Stimulated activated CD8-positive, alpha-beta memory T cell treated with anti-CD3 and anti-CD28 coated beads, Interleukin-12 subunit alpha, Interleukin-12 subunit beta, amount 100 ng/mL, for 4 hours (primary cell): ENCODE measurements at places on chromosomes 12 and 14.

DNA sequence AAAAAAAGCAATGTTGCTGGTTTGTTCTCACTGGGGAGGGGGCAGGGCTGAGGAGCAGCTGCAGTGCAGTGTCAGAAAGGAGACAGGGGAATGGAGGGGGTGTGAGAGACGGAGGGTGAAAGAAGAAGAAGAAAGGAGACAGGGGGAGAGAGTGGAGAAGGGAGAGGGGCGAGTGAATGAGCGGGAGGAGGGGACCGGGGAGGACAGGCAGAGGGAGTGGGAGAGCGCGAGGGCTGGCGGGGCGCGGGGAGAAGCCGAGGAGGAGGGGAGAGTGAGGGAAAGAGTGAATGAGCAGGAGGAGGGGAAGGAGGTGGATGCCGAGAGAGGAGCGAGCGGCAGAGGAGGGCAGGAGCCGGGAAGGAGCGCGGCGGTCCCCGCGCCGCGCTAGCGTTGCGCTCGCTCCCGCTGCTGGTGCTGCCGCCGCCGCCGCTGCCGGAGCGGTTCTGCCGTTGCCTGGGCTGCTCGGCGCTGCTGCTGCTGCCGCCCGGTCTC is at the start of gene NOVA1:
Gene NOVA1, minus strand, starts transcription at position 445 of the 492 bp plus-strand sequence. CDS start 597 bp downstream, outside the sequence.
- no peak for DNase-seq

GRCh38 chr14:103560691-103561090 is 1.8 kb downstream of the BAG5 start:
- DNase-seq = no peak

DNA sequence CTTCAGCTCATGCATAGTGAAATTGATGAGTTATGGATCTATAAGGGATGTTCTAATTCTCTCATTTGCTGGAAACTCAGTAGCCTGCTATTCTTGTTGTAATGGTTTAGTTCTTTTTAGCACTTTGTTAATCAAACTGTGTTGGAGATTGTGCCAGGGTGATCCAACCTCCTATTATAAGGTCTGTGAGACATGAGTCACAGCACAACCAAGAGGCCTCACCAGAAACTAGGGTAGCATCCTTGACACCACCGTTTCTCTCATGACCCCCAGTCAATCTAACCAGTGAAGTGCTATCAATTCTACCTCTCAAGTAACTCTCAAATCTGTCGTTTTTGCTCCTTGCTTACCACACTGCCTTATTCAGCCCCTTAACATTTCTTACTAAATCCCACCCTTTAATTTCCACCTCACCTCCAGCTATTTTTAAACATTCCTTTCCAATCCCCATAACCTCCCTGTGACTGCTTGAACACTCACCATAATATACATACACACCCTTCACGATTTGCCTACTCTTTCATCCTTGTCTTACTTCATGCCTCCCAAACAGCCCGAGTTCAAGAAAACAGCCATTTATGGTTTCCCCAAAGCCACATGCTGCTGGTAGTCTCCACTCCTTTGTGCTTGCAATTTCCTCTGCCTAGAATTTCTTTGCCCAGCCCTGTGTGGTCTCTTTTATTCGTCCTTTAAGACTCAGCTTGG is 53.9 kb upstream of the NUDT4 start:
- DNase-seq = no peak

- no peak for DNase-seq
These were observed 92.2 kb downstream of the GALNT9 start for GRCh38 chr12:132236930-132237771.

DNA sequence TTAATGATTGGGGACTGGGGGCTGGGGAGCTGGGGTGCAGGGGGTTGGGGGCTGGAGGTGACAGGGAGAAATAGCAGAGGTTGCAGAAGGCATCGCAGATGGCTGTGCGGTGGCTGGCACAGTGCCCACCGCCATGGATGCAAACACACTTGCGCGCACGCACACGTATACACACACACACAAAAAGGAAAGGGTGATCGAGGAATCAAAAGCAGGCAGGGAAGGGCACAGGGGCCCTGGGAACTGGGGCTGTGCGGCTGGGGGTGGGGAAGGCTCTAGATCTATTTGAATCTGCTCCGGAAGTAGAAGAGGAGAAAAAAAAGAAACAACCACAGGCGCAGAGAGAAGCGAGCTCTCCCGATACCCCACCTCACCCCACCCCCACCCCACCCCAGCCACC is 39.4 kb downstream of the ZFHX2 start:
- no peak for DNase-seq

DNA sequence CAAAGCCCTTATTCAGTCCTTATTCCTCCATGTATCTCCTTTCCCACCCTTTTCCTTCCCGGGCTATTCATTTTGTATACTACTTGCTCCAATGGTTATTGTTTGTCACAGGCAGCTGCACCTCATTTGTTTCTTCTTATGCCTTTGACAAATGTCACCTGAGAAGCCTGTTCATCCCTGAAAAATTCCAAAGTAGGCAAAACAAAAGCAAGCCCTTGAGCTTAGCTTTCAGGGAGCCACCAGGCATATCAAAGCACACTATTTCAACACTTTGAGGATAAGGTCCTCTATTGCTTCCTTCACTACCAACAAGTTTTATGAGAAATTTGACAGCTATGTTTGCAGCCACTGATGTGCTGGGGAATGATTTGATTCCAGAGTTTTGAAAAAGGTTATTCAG is 738.7 kb upstream of the LMO3 start:
- DNase-seq = no peak

DNA sequence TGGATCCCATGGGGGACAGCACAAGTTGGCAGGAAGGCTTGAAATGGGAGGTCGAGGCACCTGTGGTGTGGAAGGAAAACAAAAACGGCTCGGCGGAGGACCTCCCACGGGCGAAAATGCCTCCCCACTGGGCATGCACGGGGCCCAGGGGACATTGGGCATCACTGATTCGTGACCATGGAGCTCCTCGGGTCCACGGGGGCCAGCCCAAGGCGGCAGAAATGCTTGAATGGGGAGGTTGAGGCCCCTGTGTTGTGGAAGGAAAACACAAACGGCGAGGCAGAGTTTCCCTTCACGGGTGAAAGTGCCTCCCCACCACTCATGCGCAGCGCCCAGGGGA is 376.0 kb downstream of the ALG10 start:
- DNase-seq = no peak

GRCh38 chr12:48142818-48143674 is 14.3 kb downstream of the ASB8 start:
- no peak for DNase-seq

DNA sequence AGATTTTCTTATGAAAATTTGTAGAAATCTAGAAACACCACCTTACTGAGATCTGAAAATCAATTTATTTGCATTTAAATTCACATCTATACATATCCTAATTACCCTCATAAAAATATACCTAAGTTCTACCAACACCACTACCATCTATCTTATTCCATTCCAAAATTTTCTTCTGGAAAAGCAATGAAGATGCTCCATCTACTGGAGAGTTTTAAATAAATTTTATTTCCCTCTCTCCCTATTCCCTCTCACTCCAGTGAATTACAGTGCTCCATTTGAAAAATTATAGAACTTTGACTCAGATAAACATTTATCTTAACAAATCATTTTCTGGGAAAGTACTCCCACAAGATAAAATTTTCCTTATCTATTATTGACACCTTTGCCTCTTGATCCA is 2.3 kb upstream of the C14orf39 start:
- no peak for DNase-seq

- no peak for DNase-seq
These were observed 414.9 kb downstream of the APAF1 start for GRCh38 chr12:99059824-99060511.

DNA sequence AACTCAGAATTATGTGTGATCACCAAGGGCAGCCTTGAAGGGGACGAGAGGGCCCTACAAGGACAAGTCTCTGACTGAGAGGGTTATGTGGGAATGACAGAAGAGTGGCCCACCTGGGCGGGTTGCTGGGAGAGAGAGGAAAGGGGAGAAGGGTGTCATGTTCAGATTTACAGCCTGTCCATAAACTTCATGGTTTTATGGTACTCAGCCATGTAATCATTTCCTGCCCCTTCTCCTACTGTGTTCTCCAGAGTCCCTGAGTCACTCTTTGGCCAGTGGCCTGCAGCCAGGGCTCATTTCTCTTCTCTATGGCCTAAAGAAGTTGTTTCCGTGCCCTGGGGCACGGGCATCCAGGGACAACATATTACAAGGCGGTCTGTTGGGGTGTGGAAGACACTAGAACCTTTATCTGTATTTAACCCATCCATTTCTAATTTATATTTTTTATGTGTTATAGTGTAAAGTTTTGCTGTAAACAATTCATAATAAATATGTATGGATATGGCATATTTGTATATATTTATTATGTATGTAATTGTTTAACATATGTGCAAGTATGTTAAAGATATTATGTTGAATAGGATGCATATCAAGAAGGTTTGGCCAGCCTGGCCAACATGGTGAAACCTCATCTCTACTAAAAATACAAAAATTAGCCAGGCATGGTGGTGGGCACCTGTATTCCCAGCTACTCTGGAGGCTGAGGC is 26.9 kb downstream of the DDX47 start:
- DNase-seq = no peak

GRCh38 chr12:112533528-112533927 is 114.8 kb downstream of the PTPN11 start:
- DNase-seq = no peak

- no peak for DNase-seq
These were observed 15.8 kb downstream of the KRT7 start for GRCh38 chr12:52248541-52249461.

DNA sequence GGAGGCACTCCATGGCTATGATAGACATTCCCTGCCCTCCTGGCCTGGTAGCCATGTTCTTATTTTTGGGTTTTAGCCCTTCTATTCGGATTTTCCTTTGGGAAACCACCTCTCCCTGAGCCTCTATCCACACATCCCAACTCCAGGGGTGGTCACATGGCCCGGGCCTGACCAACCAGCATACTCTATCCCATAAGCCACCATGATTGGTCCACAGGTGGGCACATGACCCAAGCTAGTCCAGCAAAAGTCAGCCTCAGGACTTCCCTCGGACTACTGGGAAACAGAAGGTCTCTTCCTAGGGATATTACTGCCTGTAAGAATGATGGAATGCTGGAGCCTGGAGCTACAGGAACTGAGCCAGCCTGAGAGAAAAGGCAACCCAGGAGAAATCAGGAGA is 12.5 kb downstream of the PRIMA1 start:
- no peak for DNase-seq

DNA sequence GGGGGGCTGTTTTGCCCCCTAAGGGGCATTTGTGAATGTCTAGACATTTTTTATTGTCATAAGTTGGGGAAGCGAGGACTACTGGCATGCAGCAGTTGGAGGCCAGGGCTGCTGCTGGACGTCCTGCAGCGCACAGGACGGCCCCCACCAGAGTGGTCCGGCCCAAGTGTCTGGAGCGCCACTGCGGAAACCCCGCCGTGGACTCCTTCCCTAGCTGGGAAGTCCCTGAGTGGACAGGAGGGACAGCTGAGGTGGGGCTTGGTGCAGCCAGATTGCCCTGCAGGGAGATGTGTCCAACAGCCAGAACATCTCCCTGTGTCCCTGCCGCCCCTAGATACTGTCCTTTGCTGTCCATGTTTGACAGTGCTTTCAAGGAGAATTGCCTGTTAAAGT is 5.5 kb downstream of the CKB start:
- DNase-seq = no peak

GRCh38 chr12:46497739-46498138 is 125.2 kb upstream of the SLC38A2 start:
- no peak for DNase-seq

DNA sequence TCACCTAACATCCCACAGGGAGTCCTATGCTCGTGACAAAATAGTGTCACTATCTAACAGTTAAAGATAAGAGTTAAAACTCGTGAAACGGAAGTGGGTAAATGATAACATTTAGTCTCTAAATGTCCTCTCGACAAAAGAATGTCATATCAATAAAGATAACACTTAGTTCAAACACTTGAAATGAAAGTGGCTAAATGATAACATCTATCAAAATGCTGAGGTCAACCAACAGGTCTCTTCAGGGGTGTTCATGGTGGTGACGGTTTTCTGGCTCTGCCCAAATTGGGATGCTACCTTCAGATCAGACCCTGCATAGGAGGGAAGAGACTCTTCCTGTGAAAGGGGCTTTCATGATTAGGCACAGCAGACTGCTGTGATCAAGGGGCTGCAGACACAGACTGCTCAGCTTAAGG is 22.1 kb downstream of the IL26 start:
- DNase-seq = no peak

GRCh38 chr12:91833780-91834359 is 311.8 kb downstream of the BTG1 start:
- no peak for DNase-seq

- DNase-seq = no peak
These were observed 171.2 kb upstream of the CDKN3 start for GRCh38 chr14:54225457-54226060.

DNA sequence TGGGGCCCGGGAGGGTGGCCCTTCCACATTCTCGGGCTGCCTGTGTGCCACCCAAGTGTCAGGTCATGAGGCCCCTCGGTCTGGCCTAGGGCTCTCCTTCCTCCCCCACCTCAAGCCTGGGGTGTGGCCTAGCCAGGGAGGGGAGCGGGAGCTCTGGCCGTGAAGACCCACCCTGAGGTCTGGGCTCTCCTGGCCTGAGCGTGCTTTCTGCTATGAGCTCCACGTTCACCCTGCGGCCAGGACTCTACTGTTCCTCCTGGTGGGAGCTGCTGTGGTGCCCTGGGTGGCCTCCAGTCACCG is 12.0 kb downstream of the PACS2 start:
- DNase-seq = no peak

- DNase-seq = no peak
These were observed 520.7 kb downstream of the TRHDE start for GRCh38 chr12:72792889-72793288.

DNA sequence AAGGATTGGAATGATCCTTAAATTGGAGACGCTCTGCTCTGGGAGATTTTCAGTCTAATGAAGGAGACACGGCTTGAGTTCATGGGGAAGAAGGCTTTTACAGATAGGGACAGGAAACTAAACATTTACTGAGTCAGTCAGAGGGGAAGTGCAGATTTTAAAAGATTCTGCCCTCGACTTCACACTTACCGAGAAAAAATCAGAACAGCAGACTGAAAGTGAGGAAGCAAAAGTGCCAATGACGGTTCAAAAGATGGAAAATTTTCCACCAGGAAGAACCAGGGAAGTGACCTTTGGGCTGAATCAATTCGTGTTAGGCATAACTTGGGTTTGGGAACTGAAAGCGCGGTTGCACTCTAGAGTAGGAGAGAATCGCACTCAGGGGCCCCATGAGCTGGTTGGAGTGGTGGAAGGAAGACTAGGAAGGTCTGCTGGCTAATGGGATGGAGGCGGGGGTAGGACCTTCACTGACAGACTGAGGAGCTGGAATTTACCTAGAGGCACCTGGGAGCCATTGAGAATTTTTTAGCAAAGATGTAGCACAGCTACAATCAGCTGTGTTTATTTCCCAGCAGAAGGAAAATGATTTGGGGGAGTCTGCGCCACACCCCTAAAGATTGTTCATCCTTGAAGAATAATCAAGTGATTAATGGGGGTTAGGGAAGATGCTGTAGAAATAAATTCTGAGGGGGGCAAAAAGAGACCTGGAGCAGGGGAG is 1.2 kb downstream of the KCNK13 start:
- no peak for DNase-seq

DNA sequence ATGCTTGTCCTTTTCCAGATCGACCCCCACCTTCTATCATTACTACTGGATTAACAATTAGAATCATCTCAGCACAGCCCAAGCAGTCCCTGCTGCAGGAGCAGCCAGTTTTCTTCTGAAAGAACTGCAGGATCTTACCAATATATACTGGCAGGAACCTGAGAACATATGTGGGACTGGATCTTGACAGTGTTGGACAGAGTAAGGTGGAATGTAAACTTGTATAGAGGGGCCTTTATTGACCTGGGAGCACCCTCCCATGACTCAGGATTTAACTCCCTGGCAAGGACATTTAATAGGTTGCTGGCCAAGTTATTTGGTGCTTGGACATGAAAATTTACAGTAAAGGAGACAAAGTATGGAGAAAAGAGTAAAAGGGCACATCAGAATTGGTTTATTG is 66.2 kb upstream of the TMX1 start:
- no peak for DNase-seq
